ENCODE measurements at places on chromosomes 1 and 21.

DNA sequence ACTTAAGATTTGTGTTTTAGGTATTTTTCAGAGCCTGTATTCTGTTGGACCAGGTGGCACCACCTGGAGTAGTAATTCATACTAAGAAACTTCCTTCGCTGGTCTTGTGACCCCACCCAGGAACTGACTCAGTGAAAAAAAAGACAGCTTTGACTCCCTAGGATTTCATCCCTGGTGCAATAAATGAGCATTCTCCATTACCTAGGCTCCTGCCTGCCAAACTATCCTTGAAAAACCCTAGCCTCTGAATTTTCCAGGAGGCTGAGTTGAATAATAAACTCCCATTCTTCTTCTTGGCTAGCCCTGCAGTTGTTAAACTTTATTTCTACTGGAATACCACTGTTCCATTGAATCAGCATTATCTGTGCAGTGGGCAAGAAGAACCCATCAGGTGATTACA is 10.6 kb upstream of the RGS18 start:
- DNase-seq: no peak

DNA sequence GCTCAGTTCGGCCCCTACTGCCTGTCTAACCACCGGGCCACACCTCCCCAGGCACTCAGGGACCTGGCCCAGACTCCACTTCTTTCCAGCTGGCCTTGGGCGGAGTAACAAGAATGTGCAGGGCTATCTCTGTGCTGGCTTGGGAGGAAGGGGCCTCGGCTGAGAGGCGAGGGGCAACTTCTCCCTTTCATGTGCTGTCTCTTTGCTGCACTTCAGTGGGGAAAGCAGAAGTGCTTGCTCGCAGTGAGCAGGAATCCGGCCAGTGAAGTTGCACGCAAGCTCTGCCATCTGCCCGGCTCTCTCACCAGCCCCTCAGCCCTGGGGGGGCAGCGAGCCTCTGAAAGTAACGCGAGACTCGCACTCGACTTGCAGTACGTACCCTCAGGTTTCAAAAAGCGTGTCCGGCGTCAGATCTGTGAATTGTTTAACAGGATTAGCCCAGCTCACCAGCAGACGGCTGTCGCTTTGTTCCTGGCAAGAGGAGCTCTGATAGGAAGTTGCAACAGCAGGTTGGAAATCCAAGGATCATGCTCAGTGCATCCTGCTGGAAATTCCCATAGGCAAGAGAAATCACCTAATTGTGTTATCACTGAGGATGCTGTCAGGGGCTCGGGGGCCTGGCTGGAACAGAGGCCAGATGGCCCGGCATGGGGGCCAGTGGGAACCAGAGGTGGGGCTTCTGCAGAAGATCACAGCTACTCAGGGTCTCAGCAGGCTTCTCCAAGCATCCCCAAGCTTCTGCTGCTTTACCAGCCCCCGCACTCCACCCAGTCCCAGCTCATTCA is 221.1 kb downstream of the NPHP4 start:
- no peak for DNase-seq

DNA sequence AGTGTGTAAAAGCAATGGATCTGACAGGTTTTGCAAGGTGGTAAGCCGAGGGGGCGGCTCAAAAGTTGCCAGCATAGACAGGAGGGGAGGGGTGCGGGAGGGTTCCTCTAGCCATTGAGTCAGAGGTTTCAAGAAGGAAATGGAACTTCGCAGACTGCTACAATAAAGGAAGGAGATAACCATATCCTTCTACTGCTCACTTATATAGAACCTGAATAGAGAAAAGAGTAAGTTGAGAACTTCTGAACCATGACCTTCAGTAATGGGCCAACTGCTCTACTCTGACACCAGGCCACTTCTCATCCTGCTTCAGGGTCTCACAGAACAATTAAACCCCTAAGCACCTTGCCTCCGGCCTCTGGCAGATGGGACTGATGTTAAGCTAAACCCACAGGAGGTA is 26.3 kb upstream of the BCAR3 start:
- DNase-seq: no peak

DNA sequence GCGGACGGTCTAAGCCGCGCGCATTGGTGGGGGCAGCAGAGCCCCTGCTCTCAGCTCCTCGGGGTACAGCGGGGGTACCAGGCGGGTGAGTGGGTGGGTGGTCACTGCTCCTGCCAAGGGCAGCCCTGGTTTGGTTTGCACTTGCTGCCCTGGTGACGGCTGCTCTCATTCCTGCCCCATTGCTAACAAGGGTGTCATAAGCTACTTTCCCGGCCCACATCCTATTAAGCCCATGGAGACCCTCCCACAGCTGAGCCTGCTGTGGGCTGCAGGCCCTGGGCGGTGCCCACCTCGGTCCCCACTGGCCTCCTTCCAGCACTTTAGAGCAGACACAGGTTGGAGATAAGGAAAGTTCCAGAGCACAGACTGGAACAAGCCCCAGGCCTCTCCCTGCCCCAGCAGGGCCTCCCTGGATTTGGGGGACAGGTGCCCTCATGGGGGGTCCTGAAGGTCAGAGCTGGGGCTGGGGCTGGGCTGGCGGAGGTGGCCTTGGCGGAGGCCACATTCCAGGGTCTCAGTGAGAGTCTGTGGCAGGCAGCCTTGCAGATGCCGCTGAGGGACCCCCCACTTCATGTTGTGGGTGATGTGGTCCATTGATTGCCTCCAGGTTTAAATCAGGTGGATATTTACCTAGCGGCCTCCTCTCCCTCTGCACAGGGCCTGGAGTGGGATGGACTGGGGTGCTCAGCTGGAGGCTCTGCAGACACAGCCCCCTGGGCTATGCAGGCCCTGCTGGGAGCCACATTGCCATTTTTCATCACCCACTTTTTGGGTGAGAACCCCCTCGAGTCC is 27.0 kb downstream of the COL18A1 start:
- DNase-seq: no peak

DNA sequence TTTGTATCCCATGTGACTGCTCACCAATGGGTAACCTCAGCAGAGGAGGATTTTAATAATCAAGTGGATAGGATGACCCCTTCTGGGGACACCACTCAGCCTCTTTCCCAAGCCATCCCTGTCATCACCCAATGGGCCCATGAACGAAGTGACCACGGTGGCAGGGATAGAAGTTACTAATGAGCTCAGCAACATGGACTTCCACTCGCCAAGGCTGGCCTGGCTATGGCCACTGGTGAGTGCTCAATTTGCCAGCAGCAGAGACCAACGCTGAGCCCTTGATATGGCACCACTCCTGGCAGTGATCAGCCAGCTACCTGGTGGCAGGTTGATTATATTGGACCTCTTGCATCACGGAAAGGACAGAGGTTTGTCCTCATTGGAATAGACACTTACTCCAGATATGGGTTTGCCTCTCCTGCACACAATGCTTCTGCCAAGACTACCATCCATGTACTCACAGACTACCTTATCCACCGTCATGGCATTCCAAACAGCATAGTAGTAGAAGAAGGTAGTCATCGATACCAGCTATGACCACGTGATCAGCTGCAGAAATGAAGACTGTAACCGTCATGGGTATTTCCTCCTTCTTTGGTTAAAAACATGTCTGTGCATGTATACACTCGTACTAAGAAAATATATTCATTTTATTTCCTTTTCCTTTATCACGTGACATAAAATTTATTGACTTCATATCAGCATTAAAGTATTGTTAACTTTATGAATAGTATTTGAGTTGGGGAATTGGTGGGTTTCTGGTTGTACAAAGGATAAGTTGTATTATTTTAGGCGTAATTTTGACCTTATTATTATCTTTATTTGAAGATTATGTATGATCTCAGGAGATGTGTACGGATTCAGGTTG is 562.6 kb downstream of the PTPRU start:
- DNase-seq: no peak

DNA sequence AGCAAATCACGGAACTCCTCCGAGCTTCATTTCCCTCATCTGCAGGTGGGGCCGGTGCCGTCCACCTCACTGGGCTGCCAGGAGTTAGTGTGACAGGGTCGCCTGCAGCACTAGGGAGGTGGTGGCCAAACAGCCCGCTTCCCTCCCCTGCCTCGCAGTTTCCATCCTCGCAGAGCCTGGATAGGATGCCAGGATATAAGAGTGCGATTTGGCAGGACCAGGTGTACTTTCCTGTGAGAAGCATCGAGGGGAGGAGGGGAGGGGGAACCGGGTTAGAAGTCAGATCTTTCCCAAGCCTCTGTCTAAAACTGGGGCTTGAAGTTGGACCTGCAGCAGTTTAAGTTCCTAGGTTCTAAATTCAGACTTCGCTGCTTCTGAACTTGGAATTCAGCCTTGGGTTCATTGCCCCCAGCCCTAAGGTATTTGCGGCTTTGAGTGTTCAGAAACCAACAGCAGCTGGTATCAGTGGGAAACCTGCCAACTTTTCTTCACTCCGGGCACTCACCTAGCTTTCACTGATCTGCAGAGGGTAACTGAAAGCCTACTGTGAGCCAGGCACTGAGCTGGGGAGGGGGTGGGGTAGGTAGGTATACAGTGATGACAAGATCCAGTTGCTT is 1.7 kb upstream of the JUN start:
- peak; percentile 31 for DNase-seq

- DNase-seq: no peak
Measured at GRCh38 chr1:46718340-46718726, 581 bp downstream of the EFCAB14 start.

DNA sequence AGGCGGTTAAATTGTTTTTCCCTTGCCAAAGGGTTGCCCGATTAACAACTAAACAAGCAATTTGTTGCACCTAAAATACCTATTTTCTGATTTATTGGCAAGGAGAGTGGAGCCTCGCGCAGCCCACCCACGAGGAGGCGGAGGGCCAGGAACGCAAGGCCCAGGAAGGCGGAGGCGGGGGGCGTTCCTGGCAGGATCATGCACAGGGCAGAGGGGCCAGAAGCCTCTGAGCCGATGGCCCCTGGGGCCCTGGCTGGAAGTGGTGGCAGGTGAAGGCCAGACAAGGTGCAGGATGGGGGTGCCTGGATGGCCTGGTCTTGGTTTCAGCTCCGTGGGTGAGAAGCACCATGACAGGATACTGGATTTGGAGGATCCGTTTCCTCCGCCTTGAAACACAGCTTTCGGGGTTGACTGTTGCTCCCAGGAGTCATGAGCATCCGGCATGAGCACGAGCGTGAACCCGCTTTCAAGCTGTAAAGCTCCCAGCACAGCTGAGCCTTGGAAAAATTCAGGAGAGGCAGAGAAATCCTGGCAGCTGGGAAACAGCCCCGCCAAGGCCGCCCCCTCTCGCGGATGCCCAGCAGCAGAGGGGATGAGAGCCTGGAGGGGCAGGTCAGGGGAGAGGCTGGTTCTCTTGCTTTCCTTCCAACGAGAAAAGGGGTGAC is 35.0 kb downstream of the AJAP1 start:
- no peak for DNase-seq

- no peak for DNase-seq
Measured at GRCh38 chr1:193629875-193630274, 443.5 kb upstream of the B3GALT2 start.

GRCh38 chr21:29174607-29175013 is 44.2 kb downstream of the MAP3K7CL start:
- DNase-seq: no peak

GRCh38 chr1:199335496-199335895 is 692.0 kb upstream of the NR5A2 start:
- DNase-seq: no peak

DNA sequence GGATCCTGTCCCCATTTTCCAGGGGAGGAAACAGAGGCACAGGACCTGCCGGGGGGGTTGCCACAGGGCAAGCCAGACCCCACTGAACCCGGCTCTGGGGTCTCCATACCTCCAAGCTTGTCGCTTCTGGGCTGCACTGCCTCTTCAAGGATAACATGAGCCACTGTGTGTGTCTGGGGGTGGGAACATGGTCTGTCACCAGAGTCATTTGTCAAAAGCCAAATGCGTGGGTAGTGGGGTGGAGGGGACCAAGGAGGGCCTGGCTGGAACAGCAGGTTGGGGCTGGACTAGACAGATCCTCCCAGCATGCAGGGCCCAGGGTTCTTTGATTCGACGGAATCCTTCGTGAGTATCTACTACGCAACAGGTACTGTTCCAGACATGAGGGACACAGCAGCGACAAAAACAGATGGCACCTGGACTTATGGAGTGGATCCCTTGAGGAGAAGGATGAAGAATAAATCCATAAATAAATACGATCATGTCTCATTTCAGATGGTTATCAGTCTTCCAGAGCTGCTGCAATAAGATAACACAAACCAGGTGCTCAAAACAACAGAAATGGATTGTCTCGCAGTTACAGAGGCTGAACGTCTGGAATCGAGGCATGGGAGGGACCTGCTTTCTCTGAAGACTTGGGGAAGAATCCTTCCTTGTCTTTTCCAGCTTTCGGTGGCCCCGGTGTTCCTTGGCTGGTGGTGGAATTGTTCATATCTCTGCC is 28.7 kb downstream of the C1QB start:
- DNase-seq: no peak

- DNase-seq: no peak
Measured at GRCh38 chr1:59691261-59691660, 123.5 kb upstream of the HOOK1 start.

GRCh38 chr1:222889440-222889839 is 74.6 kb downstream of the DISP1 start:
- DNase-seq: no peak

GRCh38 chr1:44946725-44947062 is 39.7 kb downstream of the EIF2B3 start:
- no peak for DNase-seq

DNA sequence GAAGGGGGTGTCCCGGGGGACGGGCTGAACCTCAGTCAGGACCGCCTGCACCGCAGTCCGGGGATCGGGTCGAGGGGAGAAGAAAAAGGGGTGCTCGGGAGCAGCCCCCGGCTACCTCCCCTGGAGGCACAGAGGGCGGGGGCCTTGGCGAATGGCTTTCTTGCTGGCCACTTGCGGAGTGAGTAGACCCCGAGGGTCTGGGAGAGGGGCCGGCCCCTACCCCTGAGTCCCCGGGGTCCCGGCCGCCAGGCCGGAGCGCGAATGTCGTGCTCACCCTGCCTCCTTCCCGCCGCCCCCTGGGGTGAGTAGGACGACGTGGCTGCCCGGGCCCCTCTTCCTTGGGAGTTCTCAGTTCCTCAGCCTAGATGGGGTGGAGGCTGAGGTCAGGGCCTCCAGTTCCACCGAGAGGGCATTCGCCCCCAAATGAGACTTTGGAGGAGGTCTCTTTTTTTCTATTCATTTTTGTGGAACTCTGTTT is 113.0 kb downstream of the OSBPL9 start:
- no peak for DNase-seq

Data from omental fat pad (tissue), 4 donors.